ENCODE measurements at places on chromosomes 7 and 10.

DNA sequence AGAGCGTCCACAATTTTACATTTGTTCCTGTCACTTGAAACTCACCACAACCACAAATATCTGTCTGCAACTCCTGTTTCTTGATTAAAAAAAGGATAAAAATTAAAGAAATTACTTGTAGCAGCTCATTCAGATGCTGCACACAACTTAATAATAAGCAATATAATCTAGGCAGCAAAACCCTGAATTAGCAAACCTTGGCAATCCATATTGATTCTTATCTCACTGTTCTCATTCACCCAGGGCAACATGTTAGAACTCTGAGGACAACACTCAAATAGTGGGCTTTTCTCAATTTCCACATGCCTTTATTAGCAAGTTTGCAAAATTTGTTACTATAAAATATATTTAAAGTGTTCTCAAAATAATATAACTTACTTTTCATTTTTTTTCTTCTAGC, 38.9 kb downstream of the BAZ1B start:
- no peak for DNase-seq

GRCh38 chr10:58373442-58373827, 11.8 kb upstream of the TFAM start:
- DNase-seq, result no peak

GRCh38 chr7:544338-545221, 24.9 kb upstream of the PDGFA start:
- no peak for DNase-seq

DNA sequence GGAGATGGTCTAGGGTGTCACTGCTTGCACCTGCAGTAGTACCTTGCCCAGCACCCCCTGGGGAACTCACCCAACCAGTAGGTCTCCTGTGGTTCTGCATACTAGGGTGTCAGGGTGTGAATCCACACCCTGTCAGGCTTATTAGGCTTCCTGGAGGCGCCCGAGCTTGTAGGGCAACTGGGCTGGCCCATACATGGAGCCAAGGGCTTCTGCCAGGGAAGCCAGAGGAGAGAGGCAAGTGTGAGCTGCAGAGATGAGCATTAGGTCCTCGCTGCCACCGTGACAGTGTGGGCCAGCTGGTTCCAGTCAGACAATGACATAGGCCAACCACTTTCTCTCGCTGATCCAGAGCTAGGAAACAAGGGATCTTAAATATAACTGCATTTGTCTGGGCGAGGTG, 11.2 kb downstream of the MXI1 start:
- DNase-seq, result no peak

GRCh38 chr10:60677531-60678129, 100.6 kb upstream of the CDK1 start:
- DNase-seq, result no peak

DNA sequence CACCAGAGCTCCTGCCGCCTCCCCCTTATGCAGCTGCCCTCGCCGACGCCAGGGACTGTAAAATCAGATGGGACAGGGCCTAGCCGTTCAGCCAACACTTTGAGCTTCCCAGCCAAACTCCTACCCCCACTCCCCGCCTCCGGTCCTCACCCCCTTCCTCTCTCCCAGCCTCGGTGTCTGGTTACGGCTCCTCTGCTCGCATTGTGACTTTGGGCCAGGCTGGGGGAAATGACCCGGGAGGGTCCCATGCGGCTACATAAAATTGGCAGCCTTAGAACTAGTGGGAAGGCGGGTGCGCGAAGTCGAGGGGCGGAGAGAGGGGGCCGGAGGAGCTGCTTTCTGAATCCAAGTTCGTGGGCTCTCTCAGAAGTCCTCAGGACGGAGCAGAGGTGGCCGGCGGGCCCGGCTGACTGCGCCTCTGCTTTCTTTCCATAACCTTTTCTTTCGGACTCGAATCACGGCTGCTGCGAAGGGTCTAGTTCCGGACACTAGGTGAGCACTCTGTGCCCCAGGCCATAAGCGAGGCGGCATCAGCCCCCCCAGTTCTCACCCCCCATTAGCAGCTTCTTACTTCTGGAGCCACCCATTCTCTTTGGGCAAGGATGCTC, at the start of gene KAZALD1:
Gene KAZALD1 (plus strand): TSS at position 366 of the 608 bp plus-strand sequence. CDS start 604 bp downstream, outside the sequence.
- no peak for DNase-seq

DNA sequence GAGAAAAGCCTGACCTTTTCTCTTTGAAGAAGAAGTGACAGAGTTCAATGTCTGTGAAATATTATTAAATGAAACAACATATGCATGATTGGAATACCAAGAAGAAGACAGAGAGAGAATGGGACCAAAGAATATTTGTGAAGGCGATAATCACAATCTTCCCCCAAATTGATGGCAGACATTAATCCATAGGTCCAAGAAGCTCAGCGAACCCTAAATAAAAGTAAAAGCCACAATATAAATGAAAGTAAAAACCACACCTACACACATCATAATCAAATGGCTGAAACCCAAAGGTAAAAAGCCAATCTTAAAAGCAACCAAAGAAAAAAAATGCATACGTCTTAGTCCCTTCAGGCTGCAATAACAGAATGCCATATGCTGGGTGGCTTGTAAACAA, 84.0 kb downstream of the ODAD2 start:
- DNase-seq, result no peak

GRCh38 chr7:101702362-101702850, 73.3 kb upstream of the MYL10 start:
- no peak for DNase-seq

DNA sequence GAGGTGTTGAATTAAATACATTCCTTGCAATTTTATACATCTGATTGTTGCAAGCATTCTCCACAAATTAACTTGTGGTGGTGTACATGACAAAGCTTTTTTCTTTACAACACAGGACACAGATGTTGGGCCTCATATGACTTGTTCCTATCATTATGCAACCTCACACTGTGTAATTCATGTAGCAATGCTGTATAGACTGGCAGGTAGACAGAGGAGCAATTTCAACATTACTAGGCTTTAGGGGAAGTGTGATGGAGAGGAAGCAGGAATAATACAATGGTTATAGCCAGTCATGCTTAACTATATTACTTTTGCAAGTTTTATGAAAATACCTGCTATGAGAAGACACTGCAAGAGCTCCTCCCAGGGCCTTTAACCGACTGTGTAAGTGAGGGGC, 832.1 kb downstream of the CNTNAP2 start:
- no peak for DNase-seq

DNA sequence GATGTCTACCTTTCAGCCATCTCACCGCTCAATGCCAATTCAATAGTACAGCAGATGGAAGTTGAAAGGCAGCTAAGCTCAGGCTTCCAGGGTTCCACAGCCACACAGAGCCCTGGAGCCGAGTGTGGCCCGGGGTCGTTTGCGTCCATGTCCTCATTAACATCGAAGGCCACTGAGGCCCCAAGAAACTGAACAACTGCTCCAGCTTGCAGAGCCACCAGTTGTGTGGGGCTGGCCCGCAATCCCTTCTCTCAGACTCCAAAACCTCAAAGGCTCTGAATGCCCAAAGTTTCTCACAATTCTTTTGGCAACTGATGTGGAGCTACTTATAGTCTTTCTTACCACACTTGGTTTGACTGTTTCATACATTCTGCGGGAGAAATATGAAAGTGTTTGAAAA, 31.1 kb downstream of the NOD1 start:
- DNase-seq, result no peak

DNA sequence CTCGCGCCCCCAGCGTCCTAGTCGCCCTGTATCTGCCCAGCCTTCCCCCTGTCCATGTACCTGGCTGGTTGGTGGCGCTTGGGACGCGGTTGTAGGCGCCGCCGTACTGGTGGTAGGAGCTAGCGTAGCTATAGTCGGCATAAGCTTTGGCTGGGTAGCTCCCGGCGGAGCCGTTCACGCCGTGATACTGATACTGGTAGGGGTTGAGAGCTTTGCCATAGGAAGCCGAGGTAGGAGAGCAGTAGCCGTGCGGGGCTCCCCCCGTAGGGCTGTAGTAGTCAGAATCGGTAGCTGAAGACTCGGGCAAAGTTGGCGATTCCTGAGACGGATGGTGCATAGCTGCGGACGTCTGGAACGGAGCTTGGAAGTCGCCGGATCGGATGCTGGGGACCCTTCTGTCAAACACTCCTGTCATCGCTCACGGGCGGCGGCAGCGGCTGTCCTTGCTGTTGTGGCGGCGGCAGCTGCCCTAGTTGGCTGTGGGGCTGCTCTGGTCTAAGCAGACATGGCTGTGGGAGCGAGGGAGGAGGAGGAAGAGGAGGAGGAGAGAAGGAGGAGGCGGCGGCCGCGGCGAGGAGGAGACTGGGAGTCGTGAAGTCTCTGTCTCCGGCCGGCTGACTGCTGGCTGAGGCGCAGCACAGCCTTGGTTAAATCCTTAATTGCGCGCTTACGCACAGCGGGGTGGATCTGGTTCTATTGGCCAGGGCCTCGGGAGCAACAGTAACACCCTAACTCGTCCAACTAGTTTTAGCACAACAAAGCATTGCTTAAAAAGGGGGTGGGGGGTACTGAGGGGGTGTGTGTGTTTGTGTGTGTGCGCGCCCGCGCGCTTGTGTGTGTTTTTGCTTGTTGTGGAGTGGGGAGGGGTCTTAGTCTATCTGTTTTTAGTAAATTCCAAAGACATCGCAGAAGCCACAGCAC, at the start of gene DLX5:
Gene DLX5 (minus strand): TSS at position 623 of the 921 bp plus-strand sequence. CDS start 208 bp downstream, at position 415.
- no peak for DNase-seq

- no peak for DNase-seq
These were observed 276.3 kb downstream of the ZMYND11 start for GRCh38 chr10:411603-412002.

DNA sequence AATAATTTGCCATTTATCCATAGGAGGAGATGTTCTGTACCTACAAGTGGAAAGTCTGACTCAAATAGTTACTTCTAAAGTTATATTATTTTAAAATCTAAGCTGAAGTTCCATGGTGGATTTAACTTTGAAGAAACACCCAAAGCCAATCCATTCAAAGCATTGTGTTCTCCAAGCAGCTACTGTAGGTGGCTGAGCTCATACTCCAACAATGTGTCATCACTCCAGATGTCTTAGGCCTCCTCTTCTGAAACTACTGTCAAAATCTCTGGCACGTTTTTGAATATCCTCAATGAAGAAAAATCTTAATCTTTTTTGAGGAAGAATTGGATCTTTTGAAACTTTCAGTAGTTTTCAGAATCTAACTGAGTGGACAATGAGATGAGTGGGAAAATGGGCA, 169.1 kb downstream of the PTEN start:
- no peak for DNase-seq

DNA sequence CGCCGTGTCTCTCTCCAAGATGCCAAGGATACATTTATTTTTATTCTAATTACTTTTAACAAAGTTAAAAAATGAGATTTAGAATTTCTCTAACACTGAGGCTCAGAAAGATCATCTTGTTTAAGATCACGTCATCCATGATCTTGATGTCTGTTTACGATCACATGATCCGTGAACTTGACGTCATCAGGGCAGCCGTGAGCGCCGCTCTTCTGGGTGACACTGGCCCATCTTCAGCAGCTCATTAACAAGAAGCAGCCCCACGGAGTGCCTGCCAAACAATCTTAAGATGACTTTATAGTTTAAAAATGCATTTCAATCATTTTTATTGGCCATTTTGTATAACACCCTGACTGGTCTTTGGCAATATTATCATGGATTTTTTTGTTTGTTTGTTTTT, 291.1 kb upstream of the PRKCQ start:
- no peak for DNase-seq

DNA sequence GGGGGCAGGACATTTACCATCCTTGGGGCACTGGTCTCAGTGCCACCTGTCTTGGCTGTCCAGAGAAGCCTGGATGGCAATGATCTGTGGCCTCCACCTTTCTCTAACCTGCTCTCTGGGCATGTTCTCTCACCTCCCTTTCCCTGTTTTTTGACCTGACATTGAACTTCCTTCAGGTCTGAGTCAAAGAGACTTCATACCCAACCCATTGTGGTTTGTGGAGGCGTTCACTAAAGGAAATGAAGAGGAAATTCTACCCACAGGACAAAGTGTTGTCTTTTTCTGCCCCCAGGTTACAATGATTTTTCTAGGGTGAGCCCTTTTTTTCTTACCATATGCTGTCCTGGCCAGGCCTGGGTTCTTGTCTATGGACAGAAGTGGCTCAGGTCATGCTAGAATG, 76.6 kb downstream of the CYP26A1 start:
- DNase-seq, result no peak

DNA sequence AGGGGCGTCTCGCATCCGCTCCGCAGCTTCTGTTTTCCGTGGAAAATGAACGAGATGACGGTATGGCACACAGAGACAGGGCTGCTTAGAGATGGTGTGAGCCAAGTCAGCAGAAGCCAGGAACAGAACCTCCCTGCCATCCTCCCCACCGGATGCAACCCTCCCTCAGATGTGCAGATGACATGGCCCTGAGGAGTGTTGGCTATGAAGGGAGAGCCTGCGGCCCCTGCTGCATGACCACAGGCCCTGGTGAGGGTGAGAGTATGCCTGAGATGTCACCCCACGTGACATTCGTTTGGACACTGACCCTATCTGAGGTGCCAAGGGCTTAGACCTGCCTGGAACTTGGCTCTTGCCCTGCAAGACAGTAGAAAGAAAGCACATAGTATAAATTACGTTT, 29.4 kb downstream of the WIPF3 start:
- no peak for DNase-seq

- no peak for DNase-seq
These were observed 266 bp upstream of the MDFIC start for GRCh38 chr7:114921631-114922025.

DNA sequence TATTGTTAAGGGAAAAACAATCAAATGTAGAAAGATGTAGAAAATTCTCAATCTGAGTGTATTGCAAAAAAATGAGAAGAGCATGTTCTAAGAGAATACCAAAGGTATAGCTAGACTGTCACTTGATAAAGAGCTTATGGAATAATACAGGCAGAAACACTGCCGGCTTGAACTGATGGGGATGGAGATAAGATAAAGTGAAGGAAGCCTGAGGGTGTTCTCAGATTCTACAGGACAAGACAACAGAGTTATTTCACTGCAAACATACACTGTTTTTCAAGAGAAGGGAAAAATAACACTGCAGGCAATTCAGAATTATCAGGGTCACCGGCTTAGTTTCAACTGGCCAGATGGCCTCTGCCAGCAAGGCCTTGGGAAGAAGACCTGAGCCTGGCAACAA, 80.0 kb downstream of the ZNF716 start:
- DNase-seq, result no peak

- DNase-seq, result no peak
These were observed 323.4 kb downstream of the WDR37 start for GRCh38 chr10:1379601-1380000.
